AG04449 (cell line): ENCODE measurements at places on chromosomes 2 and 18.

- DNase-seq = no peak
These were observed 197.6 kb downstream of the LDLRAD4 start for GRCh38 chr18:13416208-13416607.

- DNase-seq = no peak
These were observed 14.5 kb upstream of the DARS1 start for GRCh38 chr2:135999899-136000298.

GRCh38 chr18:10274301-10274700 is 180.1 kb upstream of the APCDD1 start:
- peak; percentile 28 for DNase-seq

- DNase-seq = no peak
These were observed 27.5 kb downstream of the TMEM18 start for GRCh38 chr2:649426-650342.

GRCh38 chr2:162074632-162074895 is 549 bp upstream of the DPP4 start:
- no peak for DNase-seq

- no peak for DNase-seq
These were observed 119.4 kb downstream of the LPIN1 start for GRCh38 chr2:11865805-11866204.

DNA sequence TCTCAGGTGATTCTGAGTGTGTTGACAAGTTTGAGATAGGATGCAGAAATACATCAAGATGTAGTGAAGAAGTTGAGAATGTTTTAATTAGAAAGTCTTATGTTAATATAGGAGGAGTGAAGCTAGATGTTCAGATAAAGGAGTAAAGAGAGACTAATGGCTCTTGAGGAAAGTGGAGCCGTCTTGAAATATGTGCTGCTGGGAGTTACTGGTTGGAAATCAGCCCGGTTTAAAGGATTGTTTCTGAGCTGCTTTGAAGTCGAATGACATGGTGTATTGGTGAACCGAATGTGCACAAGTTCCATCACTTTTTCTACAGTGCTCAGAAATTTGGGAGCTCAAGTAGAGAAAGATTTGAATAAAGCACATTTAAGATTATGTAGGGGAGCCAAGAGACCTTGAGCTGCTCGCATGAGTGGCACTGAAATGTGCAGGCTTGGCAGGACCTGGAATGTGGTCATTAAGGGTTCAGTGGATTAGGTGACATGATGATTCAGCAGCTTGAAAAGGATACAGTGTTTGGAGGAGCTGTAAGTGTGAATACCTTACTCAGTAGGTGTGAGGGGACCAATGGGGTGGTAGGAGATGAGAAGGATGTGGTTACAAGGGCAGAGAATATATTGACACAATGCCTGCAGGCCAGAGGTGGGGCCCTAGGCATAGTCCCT is 68.6 kb downstream of the CAB39 start:
- no peak for DNase-seq

DNA sequence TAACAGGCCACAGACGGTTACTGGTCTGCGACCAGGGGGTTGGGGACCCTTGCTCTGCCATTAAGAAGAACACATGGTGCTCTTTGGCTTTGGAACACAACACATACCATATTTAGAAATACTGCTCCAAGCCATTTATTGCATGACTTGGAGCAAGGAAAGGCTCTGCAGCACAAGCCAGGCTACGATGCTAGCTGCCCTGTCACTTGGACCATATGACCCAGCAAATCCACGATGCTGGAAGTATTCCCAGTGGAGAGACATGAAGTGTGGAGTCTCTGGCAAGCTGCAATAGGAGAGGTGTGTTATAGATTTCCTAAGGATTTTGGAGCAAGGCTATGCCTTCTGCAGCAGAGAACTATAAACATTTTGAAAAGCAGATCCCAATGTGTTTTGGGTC is 171.2 kb downstream of the HAUS1 start:
- DNase-seq = no peak

DNA sequence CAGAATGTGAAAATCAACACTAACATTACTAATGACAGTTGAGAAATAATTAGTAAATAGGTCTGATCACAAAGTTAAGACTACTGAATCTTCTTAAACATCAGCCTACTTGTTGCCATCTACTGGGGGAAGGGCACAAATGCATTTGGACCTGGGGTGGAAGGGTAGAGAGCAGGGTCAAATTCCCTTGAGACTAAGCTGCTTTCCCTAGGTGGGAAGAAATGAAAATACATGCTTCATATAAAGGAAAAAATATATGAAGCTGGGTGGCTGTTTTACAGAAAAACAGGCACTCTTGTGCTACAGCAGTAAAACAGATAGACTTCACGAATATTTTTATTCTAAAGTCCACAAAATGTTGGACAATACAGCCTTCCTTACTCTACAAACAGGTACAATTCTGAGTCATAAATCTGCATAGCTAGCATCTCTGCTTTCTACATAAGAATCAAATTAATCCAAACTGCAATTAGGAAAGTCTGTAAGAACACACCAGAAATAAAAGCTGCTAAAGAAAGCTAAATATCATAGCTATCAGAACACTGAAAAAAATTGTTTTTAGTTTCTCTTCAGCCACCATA is 10.9 kb downstream of the TRIP12 start:
- no peak for DNase-seq

DNA sequence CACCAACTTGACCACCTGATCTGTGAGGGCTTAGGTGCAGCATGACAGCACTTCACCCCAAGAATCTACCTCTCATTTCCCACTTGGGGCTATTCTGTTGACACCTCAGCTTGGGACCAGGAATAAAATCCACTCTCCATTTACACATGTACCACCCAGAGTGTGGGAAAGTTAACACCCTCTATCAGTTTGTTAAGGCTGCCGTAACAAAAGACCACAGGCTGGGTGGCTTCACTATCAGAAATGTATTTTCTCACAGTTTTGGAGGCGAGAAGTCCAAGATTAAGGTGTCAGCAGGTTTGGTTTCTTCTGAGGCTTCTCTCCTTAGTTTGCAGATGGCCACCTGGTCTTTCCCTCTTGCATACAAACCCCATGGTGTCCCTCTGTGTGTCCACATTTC is 277.7 kb upstream of the ERBB4 start:
- DNase-seq = no peak

DNA sequence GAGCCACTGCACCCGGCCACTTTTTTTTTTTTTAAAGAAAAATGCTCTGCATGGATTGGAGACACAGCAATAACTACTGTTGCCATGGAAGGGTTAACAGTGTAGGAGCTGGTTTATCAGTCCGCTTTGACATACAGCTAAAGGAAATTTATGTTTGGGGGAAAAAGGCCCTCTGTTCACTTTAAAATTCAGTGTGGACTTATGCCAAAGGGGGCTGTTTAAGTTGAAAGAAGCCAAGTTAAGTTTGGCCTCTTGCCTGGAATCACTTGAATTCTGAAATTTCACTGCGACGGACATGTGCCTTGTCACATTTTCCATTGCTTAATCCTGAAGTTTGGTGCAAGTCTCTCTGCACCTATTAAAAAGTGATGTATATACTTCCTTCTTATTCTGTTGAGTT is 3.1 kb downstream of the KCNE4 start:
- no peak for DNase-seq

DNA sequence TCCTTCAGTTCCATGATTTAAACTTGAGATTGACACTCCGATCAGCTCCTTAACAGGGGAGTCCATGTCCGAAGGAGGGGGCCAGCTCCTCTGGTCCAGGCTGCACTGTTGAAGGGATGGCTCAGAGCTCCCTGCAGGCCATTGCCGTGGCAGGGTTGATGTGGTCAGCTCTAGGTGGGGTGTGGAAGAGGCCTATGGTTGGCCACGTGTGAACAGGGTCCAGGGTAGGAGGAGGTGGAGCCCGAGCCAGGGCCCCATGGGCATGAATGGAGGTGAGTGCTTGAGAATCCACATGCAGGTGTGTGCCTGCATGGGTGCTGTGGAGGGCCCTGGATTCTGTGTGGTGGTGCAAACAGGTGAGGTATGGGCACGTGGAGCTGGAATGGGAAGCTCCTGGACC is 1.1 kb downstream of the SPEG start:
- DNase-seq = no peak

GRCh38 chr2:233360771-233361176 is 6.5 kb downstream of the DGKD start:
- no peak for DNase-seq

- no peak for DNase-seq
These were observed 907 bp upstream of the SUCLG1 start for GRCh38 chr2:84459944-84460429.

DNA sequence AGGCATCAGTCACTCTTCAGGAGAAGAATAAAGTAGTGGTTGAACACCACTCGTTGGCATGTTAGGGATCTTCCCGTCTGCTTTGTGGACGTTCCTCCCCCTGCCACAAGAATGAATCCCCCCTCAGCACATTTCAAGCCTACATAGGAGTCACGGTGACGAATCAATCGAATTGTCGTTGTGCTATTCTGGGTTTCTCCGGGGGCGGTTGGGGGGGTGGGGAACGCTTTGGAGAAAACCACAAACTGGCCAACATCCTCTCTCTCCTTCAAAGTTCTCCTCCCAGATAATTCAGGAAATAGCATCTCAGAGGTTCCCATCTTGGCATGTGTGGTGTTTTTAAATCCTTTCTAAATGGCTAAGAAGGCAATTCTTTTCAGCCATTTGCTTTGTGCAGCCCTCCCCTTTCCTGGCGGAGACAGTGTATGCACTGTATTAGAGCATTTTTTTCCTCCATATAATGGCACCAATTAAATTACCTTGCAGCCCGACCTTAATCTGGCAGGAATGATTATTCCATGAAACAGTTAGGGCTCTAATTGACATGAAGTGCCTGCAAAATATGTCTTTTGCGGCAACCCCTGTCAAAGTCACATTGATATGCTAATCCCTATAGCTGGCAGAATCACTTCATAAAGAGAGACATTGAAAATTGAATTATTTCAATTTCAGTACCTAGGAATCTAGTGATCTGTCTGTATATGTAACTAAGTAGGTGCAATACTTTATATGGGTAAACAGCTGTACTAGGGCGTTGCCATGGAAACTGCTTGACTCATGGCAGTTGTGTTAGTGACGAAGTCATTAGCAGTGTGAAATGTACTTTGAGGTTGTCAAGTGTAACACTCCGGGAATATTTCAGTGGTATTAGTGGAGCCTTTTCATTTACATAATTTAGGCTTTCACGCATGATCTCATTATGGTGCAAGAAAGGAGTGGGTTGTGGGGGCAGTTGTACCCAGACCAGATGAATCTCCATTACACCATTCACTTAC is 323.4 kb upstream of the SLC14A2 start:
- no peak for DNase-seq

DNA sequence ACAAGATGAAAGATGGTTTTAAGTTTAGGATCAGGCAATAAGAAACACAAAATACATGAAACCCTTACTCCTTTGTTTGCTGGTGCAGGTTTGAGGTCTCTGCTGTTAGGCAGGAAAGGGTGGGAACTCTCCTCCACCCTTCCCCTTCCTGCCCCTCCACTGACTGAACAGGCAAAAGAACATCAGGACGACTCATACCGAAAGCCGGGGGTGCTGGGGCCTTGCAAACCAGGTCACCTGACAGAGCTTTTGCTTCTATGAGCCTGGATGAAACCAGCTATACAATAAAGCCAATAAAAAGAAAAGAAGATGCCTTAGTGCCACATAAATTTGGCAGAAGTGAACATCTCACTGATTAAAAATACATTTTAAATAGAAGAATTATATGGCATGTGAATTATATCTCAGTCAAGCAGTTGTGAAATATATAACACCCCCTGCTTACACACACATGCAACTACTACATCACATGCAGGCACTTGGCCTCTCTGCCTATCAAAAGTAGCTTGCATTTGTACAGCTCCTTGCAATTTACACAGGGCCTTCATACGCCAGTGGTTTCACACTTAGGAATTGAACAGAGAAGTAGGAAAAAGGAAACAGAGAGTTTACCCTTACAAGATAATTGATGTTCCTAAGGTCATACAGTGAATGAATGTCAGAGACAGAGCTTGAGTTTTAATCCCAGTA is 215.1 kb upstream of the TRIB2 start:
- DNase-seq = no peak

- no peak for DNase-seq
These were observed 4.1 kb upstream of the ZCCHC2 start for GRCh38 chr18:62518460-62519375.

DNA sequence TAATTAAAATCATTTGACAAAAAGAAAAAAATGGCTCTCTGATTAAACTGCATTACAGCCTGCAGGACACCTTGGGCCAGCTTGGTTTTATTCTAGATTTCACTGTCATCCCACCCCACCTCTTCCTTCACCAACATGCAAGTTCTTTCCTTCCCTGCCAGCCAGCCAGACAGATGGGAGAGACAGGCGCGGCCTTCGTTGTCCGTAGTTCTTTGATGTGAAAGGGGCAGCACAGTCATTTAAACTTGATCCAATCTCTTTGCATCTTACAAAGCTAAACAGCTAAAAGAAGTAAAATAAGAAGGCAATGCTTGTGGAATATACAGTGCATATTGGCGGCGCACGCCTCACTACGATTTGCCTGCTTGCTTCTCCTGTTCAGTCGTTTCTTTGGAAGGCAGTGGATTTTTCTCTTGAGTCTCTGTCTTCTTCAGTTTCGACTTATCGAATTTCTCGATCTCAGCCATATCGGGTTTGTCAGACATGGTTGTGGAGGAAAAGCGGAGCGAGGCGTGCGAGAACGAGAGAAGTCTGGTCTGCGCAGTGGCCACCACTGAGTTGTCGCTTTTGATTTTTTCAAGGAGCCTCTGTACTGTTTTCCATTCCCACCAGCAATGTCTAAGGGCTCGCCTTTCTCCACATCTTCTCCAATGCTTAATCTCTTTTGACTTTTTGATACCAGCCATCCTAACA is 22.4 kb downstream of the COLEC11 start:
- no peak for DNase-seq

- DNase-seq = no peak
These were observed 150.9 kb downstream of the CD8B2 start for GRCh38 chr2:106638043-106638442.

DNA sequence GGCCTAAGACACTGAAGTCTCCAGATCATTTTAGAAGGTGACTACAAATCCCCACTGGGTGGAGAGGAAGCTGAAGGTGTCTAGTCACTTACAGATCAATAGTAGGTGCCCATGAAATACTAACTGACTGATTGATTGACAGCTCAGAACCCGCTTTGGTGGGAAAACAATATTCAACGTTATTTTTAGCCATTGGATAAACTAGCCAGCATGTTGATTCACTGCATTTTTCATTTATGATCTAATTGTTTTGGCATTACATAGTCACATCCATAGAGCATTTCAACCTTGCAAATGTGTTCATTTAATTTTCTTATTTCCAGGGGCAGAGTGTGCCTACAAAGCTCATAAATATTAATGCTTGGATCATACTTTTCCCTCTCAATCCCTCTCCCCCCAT is 162.3 kb downstream of the MREG start:
- no peak for DNase-seq

- no peak for DNase-seq
These were observed 66.2 kb downstream of the CRACDL start for GRCh38 chr2:98869870-98870269.

- no peak for DNase-seq
These were observed 200.3 kb downstream of the FBXO15 start for GRCh38 chr18:73947180-73947921.

DNA sequence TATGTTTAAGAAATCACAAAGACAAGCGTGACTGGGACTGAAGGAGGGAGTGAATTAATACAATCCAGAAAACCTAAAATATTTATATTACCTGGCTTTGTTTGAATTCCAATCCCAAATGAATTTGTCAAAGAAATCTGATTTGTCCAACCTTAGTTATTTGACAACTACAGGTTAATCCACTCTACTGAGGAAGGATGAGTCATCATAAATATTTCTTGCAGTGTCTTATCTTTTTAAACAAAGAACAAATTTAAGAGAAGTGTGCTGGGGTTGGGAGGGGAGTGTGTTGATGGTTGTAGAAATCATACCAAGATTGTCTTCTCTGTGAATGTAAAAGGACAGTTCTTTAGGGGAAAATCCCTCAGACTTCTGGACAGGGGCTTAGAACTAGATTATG is 1106.3 kb upstream of the SLC39A10 start:
- no peak for DNase-seq
